ENCODE measurements at places on chromosomes 7 and 10. TPM values are rescaled to one million over a fixed set of nuclear protein-coding genes. Genes with fewer than 3 reads are reported as not detected.

GRCh38 chr7:531777-532176, 12.1 kb upstream of the PDGFA start:
- DNase-seq, result no peak
- no peak overlapping the region for H3K27ac ChIP-seq
- H3K36me3 ChIP-seq, result no peaks in the 10 kb centered on the region
- H3K4me3 ChIP-seq, result no peak overlapping the region

The LRRTM3 gene
- not detected for total RNA-seq

- H3K27me3 ChIP-seq, result no peaks in the 10 kb centered on the region
- no peaks in the 10 kb centered on the region for H3K36me3 ChIP-seq
- H3K27ac ChIP-seq, result no peak overlapping the region
- H3K4me1 ChIP-seq, result no peaks in the 10 kb centered on the region
- no peak for DNase-seq
Observed at GRCh38 chr10:58936364-58936763, 240.1 kb upstream of the PHYHIPL start.

The SLC16A12 gene
- 3.3 TPM for total RNA-seq

GRCh38 chr7:36726806-36727503, 2.7 kb upstream of the AOAH start:
- H3K36me3 ChIP-seq, result no peaks in the 10 kb centered on the region
- no peak for DNase-seq
- no peaks in the 10 kb centered on the region for H3K27me3 ChIP-seq
- H3K27ac ChIP-seq, result no peak overlapping the region

- H3K4me1 ChIP-seq, result no peaks in the 10 kb centered on the region
- no peak for DNase-seq
- no peak overlapping the region for H3K27ac ChIP-seq
- no peak overlapping the region for H3K4me3 ChIP-seq
- no peaks in the 10 kb centered on the region for H3K27me3 ChIP-seq
- H3K36me3 ChIP-seq, result no peaks in the 10 kb centered on the region
Observed at GRCh38 chr7:89401099-89401498, 605.6 kb upstream of the TEX47 start.

DNA sequence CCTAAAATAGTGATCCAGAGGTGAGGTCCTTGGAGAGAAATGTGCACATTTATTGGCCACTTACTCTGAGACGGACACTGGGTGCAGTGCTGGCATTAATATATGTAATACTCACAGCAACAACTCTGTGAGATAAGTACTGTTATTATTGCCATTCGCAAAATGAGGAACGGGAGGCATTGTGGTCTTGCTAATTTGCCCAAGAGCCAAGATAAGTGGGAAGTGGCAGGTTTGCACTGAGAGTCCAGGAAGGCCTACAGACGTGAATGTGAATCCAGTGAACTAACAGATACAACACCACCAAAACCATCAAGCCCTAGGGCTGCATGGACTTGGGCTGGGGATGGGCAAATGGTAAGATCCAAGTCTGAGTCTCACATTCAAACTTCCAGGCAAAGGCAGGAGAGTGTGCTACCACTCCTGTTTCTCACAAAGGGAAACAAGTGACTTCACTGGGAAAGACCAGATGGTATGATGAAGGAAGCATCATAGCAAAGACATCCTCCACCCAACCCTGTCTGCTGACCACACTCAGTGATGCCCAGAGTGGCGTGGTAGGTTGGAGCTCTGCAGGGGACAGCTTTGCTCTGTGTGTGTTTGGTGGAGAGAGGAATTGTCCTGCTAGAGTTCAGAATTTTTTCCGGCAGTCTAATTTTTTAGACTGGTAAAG, 19.2 kb downstream of the TMEM273 start:
- H3K36me3 ChIP-seq, result peaks cover 28% of the 10 kb centered on the region
- DNase-seq, result no peak
- no peak overlapping the region for H3K27ac ChIP-seq
- H3K27me3 ChIP-seq, result no peaks in the 10 kb centered on the region

GRCh38 chr7:1259621-1260243, 27.1 kb downstream of the UNCX start:
- H3K4me3 ChIP-seq, result no peak overlapping the region
- peak; percentile 27 for DNase-seq
- no peaks in the 10 kb centered on the region for H3K4me1 ChIP-seq
- H3K27ac ChIP-seq, result no peak overlapping the region

DNA sequence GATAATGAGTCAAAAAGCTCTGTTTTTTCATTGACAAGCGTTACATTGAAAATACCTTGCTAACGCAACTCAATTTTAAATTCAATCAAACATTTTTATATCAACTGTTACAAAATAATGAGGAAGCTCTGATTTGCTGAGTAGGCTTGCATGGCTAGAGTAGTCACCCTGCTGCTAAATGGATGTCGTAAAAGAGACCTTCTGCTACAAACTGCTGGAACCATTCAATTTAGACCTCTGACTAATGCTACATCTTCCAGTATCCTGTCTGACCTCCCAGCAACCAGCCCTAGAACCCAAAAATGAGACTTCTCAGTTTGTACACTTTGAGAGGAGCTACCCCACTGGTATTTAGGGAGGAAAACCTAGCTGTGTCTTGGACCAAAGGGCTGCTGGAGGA, 84.0 kb upstream of the ELMO1 start:
- no peaks in the 10 kb centered on the region for H3K27me3 ChIP-seq
- H3K27ac ChIP-seq, result no peak overlapping the region
- no peaks in the 10 kb centered on the region for H3K4me1 ChIP-seq
- H3K36me3 ChIP-seq, result no peaks in the 10 kb centered on the region

The LRRC61 gene
- total RNA-seq, result 3.7 TPM

The MACC1 gene
- 0.23 TPM for total RNA-seq

The C1QL3 gene
- not detected for total RNA-seq

GRCh38 chr10:113959383-113959760, 84.3 kb upstream of the ADRB1 start:
- no peak for DNase-seq
- H3K4me1 ChIP-seq, result peaks cover 17% of the 10 kb centered on the region
- no peak overlapping the region for H3K4me3 ChIP-seq
- no peak overlapping the region for H3K27ac ChIP-seq

DNA sequence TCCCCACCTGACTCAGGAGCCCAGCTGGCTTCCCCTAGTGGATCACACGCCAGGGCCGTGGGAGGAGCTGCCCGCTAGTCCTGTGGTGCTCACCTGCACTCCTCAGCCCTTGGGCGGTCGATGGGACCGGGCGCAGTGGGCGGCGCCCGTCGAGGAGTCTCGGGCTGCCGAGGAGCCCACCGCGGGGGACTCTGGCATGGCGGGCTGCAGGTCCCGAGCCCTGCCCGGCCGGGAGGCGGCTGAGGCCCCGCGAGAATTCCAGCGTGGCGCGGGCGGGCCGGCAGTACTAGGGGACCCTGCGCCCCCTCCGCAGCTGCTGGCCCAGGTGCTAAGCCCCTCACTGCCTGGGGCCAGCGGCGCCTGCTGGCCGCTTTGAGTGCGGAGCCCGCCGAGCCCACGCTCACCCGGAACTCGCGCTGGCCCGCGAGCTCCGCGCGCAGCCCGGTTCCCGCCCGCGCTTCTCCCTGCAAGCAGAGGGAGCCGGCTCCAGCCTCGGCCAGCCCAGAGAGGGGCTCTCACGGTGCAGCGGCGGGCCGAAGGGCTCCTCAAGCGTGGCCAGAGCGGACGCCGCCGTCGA, 367.9 kb downstream of the TYW1 start:
- H3K36me3 ChIP-seq, result no peaks in the 10 kb centered on the region
- no peak overlapping the region for H3K27ac ChIP-seq
- no peak overlapping the region for H3K4me3 ChIP-seq
- no peaks in the 10 kb centered on the region for H3K27me3 ChIP-seq
- H3K4me1 ChIP-seq, result no peaks in the 10 kb centered on the region
- DNase-seq, result no peak

- H3K27me3 ChIP-seq, result peaks cover 4% of the 10 kb centered on the region
- DNase-seq, result no peak
- H3K36me3 ChIP-seq, result no peaks in the 10 kb centered on the region
Observed at GRCh38 chr10:13053794-13054462, 46.0 kb upstream of the OPTN start.

GRCh38 chr10:76113952-76114351, 682.5 kb downstream of the LRMDA start:
- H3K4me3 ChIP-seq, result no peak overlapping the region
- H3K27ac ChIP-seq, result no peak overlapping the region
- no peaks in the 10 kb centered on the region for H3K27me3 ChIP-seq

The SEMA3E gene
- 0.04 TPM for total RNA-seq

GRCh38 chr10:110471566-110472139, 26.1 kb upstream of the DUSP5 start:
- no peaks in the 10 kb centered on the region for H3K27me3 ChIP-seq
- H3K36me3 ChIP-seq, result no peaks in the 10 kb centered on the region
- H3K27ac ChIP-seq, result no peak overlapping the region
- no peak for DNase-seq
- no peaks in the 10 kb centered on the region for H3K4me1 ChIP-seq

The TFR2 gene
- 0.47 TPM for total RNA-seq

DNA sequence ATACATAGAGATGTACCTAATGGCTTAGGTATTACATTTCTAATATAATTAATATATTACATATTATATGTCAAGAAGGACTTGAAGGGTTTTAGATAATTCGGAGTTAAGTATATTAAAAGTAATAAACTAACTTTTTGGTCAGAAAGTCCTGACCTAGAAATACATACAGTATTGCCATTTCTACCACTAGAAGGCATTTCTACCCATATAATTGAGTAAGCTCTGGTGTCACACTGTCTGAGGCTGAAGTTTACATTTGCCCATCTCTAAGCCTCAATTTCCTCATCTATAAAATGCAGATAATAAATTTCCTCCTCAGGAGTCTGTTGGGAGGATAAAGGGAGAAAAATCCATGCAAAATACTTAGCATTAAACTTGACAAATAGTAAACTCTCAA, 7.1 kb downstream of the FKBP14 start:
- no peak overlapping the region for H3K27ac ChIP-seq
- DNase-seq, result no peak
- no peak overlapping the region for H3K4me3 ChIP-seq
- peaks cover 38% of the 10 kb centered on the region for H3K36me3 ChIP-seq
- H3K4me1 ChIP-seq, result no peaks in the 10 kb centered on the region

DNA sequence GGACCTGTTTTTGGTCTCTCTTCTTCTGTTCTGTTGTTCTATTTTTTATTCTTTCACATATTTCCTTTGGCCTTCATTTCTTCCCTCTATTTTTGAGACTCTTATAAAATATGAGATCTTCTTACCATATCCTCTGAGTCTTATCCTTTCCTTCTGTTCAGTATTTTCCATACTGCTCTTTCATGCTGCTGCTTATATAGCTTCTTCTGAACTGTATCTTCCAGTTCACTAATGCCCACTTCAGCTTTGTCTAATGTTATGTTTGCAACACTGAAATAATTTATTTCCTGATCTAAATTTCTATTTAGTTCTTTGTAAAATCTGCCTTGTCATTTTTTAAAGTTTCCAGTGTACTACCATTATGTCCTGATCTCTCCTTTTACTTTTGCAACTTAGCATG, 12.8 kb downstream of the TMEM168 start:
- H3K4me3 ChIP-seq, result no peak overlapping the region
- H3K27me3 ChIP-seq, result no peaks in the 10 kb centered on the region
- no peak for DNase-seq
- H3K36me3 ChIP-seq, result peaks cover 2% of the 10 kb centered on the region

GRCh38 chr10:117578999-117579590, 36.5 kb downstream of the EMX2 start:
- H3K4me3 ChIP-seq, result no peak overlapping the region
- no peaks in the 10 kb centered on the region for H3K36me3 ChIP-seq
- DNase-seq, result no peak
- H3K27ac ChIP-seq, result no peak overlapping the region

DNA sequence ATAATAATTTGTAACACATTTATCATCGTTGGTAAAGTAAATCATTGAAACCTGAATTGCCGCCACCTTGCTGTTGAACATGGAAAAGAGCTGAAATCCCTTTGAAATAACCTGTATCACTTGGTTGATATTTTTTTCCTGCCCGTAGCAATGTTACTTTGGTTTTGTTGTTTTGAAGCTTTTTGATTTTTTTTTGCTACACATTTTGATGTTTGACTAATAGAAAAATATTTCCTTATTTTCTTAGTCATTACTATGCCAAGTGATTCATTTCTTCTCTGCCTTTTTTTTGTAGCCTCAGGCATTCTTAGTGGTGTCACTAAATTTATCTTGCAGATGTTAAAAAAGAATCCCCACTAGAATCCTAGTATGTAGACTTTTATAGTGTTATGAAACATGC, 235.1 kb upstream of the MEOX2 start:
- H3K36me3 ChIP-seq, result no peaks in the 10 kb centered on the region
- no peaks in the 10 kb centered on the region for H3K4me1 ChIP-seq
- H3K27me3 ChIP-seq, result no peaks in the 10 kb centered on the region
- H3K27ac ChIP-seq, result no peak overlapping the region

DNA sequence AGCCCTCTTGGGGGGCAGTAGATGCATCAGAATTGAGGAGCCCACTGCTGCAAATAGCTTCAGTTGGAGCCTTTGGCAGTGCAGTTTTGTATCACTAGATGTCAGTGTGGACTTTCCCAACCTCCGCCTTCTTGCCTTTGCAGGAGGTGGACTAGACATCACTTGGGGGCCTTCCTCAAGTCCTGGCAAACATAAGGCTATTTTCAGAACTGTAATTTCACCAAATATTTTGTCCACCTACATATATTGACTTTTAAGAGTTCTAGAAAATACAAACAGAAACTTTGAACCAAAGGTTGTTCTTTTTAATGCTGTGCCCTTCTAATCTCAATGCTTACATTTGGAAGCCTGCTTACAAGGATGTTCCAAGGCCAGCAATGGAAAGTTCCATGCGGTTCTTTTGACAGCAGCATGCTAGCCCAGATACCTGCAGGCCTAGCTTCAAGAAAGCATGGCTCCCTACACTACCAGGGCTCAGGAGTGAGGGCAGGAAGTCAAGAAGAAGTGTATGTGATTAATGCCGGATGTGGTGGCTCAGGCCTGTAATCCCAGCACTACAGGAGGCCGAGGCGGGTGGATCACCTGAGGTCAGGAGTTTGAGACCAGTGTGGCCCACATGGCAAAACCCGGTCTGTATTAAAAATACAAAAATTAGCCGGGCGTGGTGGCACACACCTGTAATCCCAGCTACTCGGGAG, 8.0 kb upstream of the ZNRF2 start:
- no peak overlapping the region for H3K4me3 ChIP-seq
- no peaks in the 10 kb centered on the region for H3K4me1 ChIP-seq
- H3K27me3 ChIP-seq, result no peaks in the 10 kb centered on the region
- DNase-seq, result peak; percentile 34
- H3K27ac ChIP-seq, result no peak overlapping the region

DNA sequence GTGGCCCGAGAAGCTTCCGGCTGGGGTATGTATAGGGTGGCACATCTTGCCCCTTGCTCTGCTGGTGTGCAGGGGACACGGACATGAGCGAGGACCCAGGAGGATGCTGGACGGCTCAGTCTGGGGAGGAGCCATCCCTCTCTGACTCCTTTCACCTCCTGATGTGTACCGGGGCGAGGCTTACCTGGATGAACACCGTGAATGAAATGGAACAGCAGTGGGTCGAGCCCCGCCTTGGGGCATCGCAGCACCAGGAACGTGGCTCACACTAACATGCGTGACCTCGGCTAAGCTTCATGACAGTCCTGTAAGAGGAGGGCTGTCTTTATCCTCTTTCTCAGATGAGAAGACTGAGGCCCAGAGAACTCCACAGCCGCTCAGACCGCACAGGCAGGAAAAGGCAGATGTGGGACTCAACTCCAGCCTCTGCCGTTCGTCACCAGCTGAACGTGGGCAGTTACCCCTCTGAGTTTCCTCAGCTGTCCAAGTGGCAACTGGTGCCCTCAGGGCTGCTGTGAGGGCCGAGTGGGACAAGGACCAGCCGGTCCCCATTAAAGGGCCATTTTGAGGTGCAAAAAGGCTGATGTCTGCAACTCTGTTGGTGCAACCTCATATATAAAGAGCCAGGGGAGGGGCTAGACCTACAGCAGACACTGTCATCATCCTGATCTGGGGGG, 54.5 kb downstream of the INSIG1 start:
- peak; percentile 4 for DNase-seq
- H3K27me3 ChIP-seq, result peaks cover 16% of the 10 kb centered on the region
- no peak overlapping the region for H3K27ac ChIP-seq
- H3K4me3 ChIP-seq, result no peak overlapping the region
- no peaks in the 10 kb centered on the region for H3K4me1 ChIP-seq

The ZEB1 gene
- 135 TPM for total RNA-seq

Data from heart left ventricle (tissue), 16 donors.